ENCODE measurements at places on chromosomes 11 and 22.

- no peak for DNase-seq
Observed at GRCh38 chr22:40216041-40216756, 38.5 kb downstream of the TNRC6B start.

DNA sequence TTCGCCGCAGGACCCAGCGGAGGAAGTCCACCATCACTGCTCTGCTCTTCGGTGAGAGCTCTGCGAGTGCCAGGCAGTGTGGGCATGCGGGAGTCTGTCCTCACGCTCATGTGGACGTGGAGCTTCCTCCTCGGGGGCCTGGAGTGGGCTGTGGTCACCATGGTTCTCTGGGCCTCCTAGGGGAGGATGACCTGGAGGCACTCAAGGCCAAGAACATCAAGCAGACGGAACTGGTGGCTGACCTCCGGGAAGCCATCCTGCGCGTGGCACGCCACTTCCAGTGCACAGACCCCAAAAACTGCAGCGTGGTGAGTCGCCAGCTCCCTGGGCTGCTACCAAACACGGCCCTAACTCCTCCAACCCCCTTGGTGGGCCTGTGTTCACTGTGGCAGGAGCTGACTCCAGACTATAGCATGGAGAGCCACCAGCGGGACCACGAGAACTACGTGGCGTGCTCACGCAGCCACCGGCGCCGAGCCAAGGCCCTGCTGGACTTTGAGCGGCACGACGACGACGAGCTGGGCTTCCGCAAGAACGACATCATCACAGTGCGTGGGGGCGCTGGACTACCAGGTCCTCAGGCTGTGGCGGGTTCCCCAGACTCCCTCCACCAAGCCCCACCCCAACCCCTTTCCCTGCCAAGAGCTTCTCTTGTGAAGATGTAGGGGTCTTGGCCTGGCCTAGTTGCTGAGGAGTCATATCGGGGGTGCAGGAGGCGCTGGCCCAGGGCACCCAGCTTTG lies 36.8 kb downstream of the SGSM3 start:
- DNase-seq = no peak

DNA sequence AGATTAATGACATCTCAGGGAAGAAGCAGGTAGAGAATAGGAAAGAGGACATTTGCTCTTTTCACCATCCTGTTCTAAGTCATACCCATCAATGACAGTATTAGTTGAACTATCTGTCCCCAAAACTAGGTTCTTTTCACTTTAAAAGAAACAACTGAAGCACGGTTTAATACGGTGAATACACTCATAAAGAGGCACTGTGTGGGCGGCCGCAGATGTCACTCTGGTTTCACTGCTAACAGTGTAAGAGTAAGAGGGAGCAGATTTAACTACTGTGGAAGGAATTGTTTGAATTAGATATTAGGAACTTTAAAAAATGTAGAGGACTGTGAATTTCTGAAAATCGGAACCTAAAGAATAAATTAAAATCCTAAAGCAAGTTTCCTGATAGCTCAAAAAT lies 49.5 kb downstream of the VSIG10L2 start:
- no peak for DNase-seq

DNA sequence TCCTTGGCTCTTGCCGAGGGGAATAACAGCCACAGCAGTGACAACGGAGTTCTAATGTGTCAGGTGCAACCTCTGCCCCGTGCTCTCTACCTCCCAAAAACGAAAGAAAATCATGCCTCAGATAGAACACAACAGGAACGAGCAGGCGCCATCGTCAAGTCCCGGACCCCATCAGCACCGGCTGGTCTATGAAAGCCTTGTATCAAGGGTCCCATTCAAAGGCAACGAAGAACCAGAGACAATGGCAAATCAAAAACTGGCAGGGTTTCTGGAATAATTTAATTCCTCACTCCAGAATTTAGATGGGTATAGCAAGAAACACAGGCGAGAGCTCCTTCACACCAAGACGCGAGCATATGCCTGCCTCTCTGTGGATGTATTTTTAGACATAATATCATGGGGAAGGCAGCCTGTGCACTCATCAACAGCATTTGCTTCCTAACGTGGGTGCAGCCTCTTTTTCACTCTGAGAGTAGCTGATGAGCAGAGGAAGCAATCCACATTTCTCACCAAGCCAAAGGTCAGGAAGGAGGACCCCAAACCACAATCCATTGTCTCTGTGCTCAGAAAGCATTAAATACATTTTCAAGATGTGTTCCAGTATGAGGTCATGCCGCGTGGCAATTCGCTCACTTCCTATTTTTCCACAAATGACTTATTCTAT lies 193.4 kb upstream of the BLID start:
- DNase-seq = no peak

Measured in AG04450 (cell line).